OCI-M1 (cell line): ENCODE measurements at places on chromosomes 6 and 20.

GRCh38 chr6:70241991-70242420, 60.9 kb downstream of the COL9A1 start:
- DNase-seq: no peak

DNA sequence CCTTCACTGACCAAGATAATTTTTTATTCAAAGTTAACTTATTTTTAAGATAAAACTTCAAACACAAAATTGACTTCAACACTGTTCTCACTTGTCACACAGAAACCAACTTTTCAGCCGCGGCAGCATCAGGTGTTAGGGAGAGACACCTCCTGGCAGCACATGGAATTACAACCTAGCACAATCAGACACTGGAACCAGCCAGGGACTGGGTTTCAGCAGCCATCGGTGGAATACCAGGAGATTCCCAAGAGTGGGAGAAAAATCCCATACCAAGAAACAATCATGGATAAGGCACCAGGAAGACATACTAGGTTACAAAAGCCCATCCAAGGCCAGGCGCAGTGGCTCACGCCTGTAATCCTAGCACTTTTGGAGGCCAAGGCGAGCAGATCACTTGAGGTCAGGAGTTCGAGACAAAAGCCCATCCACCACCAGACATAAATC, 70.0 kb downstream of the SNX5 start:
- DNase-seq: peak; percentile 71

DNA sequence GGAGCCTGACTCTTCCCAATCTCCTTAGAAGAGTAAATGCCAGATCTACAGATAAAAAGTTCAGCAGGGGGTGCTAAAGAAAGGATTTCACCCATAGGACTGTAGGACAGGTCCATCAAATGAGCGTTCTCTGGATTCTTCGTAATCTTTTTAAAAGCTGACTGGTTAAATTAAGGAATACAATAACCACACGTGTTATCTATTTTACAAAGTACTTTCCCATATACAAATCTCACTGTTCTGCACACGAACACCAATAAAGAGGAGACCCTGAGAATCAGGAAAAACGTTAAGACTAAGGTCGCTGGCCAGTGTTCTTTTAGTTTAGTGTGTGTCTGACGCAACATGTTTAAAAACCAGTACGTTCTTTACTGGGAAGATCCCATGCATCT, 542 bp downstream of the TUBE1 start:
- DNase-seq: peak; percentile 85

DNA sequence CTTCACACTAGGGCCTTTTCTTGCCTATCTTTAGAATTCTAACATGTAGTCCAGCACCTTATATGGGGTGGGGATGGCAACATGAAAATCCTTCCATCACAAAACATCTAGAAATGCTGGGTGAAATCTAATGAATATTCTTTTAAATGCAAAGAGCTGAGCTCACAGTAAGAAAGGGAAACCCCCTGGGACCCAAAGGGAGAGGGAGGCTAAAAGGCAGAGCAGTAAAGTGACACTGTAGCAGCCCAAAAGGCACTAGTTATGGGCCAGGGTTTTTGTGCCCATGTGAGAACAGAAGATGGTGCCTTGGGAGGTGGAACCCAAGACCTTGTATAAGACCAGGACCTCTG, 66.7 kb downstream of the TRAM2 start:
- no peak for DNase-seq

- no peak for DNase-seq
Observed at GRCh38 chr6:79073888-79074287, 4.2 kb downstream of the PHIP start.

- no peak for DNase-seq
Observed at GRCh38 chr6:31008165-31008564, 2.1 kb upstream of the MUC22 start.

- DNase-seq: no peak
Observed at GRCh38 chr6:72322771-72323170, 299.1 kb upstream of the KCNQ5 start.

DNA sequence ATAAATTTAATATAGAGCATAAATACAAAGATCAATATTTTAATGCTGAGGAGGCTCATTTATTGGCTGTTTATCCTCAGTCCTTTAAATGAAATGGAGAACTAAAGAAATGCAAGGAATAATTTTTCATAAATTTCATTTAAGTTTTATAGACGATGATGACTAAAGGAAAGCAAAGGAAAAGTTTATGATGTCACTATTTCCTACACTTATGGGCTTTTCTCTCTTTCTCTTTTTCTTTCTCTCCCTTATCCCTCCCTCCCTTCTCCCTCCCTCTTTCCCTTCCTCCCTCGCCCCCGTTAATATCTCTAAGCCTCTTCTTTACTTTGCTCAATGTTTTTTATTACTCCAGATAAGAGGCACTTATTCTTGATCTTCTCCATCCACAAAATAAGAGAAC, 889.7 kb upstream of the FLRT3 start:
- DNase-seq: no peak

DNA sequence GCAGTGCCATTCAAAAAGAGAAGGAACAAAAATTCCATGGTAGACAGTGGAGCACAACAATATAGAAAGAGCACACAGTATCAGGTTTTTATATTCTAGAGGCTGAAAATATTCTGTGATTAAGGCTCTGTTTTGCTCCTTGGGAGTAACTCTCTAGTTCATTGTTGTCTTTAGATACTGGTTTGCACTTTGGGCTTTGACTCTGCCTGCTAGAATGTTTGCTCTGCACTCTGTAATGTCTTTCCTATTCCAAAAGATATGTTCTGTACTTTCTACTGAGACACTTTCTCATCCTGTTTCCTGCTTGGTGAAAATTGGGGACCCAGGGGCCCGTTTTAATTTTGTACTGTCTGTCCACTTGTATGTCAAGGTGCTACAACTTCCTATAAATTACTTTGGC, 564.7 kb downstream of the BMP2 start:
- DNase-seq: no peak

GRCh38 chr20:15059438-15059837, 722.0 kb upstream of the FLRT3 start:
- DNase-seq: no peak

GRCh38 chr20:18728870-18729224, 84.7 kb upstream of the SCP2D1 start:
- no peak for DNase-seq

DNA sequence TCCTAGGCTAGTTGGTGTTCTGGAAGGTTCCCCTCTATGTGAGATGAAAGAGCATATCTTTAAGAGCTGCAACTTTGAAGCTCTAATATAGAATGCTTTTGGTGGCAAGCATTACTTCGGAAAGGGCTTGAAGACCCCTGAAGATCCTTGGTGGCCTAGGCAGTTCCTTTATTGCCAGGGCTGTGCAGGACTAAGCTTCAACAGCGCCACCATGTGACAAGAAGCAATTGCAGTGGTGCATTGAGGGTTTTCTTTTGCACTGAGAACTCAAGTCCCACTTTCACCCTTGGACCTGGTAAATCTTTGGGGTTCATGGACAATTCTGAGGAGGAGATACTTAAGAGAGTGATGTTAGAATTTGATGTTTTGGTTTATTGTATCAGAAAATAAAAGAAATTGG, 237.4 kb upstream of the GMDS start:
- peak; percentile 57 for DNase-seq

DNA sequence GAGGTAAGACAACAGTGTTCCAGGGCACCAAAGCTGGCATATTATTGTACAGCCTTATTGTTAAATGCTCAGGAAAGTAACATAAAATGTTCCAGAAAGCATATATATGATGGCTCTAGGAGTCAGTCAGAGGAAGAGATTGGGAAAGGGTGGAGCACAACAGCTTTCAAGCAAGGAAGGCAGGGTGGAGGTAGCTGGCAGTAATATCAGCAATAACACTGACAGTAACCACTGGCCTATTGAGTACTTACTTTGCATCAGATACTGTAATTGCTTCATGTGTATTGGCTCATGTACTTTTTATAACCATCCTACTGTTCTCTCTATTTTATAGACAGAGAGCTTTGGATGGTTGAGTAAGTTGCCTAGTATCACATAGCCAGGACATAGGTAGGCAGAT, 830.2 kb downstream of the DHX35 start:
- no peak for DNase-seq

- DNase-seq: peak; percentile 78
Observed at GRCh38 chr6:131250122-131250521, 114.9 kb downstream of the AKAP7 start.

- no peak for DNase-seq
Observed at GRCh38 chr6:17580518-17581048, 19.5 kb upstream of the FAM8A1 start.

GRCh38 chr6:165055231-165055630, 254.2 kb downstream of the C6orf118 start:
- DNase-seq: peak; percentile 29

DNA sequence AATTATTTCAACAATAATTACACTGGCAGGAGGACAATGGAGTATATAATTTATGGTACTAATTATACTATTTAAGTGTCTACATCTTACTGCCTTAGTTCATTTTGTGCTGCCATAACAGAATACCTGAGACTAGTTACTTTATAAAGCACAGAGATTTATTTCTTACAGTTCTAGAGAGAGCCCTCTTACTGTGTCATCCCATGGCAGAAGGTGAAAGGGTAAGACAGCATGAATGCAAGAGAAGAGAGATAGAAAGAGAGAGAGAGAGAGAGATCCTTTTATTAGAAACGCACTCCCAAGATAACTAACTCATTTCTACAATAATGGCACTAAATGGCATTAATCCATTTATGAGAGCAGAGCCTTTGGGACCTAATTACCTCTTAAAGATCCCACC, 314.7 kb downstream of the EPM2A start:
- DNase-seq: no peak

GRCh38 chr6:57217270-57217669, 4.8 kb downstream of the RAB23 start:
- no peak for DNase-seq

- no peak for DNase-seq
Observed at GRCh38 chr6:81214414-81215091, 537.9 kb downstream of the TENT5A start.

DNA sequence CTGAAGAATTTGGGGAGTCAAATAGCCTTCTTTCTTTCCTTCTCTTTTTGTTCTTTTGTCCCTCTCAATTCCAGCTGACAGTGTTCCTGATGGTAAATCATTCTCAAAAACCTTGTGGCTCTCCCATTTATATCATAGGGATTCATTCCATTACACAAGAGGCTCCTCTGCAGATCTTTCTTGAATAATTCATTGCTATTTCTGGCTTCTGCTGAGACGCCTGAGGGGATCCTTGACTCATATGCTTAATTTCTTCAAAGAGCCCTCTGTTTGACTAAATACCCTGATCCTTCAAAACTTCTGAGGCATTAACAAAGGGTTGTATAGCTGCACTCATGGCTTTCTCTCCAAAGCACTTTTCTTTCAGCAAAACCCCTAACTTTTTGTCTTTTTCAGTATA, 289.3 kb downstream of the FARS2 start:
- DNase-seq: no peak

- DNase-seq: no peak
Observed at GRCh38 chr20:19017104-19017690, 195.2 kb upstream of the SLC24A3 start.

- no peak for DNase-seq
Observed at GRCh38 chr6:156821707-156822106, 44.5 kb downstream of the ARID1B start.

GRCh38 chr6:160500639-160501038, 152.5 kb downstream of the SLC22A3 start:
- no peak for DNase-seq

- DNase-seq: no peak
Observed at GRCh38 chr6:134324141-134324540, 6.2 kb upstream of the SGK1 start.

DNA sequence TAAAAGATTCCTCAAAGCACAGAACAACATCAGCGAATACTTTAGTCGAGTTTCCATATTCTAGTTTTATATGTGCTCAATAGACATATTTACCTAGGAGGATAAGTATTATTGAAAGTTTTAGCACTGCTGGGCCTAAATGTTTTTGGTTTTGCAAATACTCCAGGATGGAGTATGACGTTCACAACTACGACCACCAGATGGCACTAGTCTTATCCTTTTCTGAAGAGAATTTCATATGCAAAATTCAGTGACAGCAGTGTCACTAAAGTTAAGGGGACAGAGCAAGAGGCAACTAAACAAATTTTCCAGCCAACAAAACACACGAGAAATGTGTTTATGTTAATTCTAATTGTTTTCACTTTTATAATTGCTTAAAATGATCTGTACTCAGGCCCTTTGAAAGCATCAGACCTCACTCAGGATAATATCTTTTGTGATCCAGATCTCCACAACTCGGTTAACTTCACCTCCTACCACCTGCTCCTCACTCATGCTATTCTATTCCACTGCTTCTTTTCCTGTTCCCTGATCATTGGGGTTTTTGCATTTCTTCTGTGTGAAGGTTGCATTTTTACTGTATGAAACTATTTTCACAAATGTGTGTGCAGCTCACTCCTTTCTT, 220.8 kb downstream of the TRDN start:
- peak; percentile 87 for DNase-seq

DNA sequence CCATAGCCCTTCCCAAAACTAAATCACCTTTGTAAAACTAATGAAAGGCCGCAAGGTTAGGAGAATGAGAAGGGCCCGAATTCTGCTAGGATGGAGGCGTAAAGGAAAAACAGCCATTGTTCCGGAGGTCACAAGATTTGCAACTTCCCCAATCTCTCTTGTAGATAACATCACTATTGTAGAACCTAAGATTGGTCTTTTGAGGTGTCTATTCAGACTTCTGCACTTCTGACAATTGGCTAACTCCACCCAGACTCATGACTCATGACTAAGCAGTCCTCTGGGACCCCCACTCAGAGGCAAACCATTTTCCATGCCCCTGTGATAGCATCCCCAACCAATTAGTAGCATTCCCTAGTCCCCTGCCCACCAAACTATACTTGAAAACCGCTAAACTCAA, 210.5 kb upstream of the SHLD1 start:
- DNase-seq: peak; percentile 11

- DNase-seq: no peak
Observed at GRCh38 chr6:5286780-5287179, 25.5 kb downstream of the FARS2 start.

GRCh38 chr20:42957018-42957703, 232.5 kb downstream of the PTPRT start:
- no peak for DNase-seq

GRCh38 chr20:46204594-46205186, 86.6 kb downstream of the CD40 start:
- no peak for DNase-seq

- no peak for DNase-seq
Observed at GRCh38 chr20:2894221-2894620, 20.9 kb downstream of the PTPRA start.
